GM12878 (cell line): ENCODE measurements at places on chromosomes 1 and 21. TPM values are rescaled to one million over a fixed set of nuclear protein-coding genes. Genes with fewer than 3 reads are reported as not detected.

DNA sequence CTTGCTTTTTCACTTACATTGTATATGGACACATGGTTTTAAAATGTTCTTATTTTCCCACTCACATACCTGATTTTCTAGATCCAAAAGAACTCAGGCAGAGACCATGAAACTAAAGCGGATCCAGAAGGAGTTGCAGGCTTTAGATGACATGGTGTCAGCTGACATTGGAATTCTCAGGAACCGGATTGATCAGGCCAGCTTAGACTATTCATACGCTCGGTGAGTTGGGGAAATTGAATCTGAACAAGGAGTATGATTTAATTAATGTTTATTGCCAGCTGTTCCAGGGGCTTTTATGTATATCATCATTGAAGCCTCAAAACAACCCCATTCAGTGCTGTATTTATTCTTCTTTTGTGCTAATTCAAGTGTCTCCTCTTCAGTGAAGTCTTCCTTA is 12.7 kb downstream of the GORAB start:
- no peaks in the 10 kb centered on the region for H3K4me1 ChIP-seq
- H3K4me3 ChIP-seq, result no peak overlapping the region
- no peak for DNase-seq
- H3K36me3 ChIP-seq, result peaks cover 17% of the 10 kb centered on the region
- H3K27me3 ChIP-seq, result no peaks in the 10 kb centered on the region

GRCh38 chr1:84840346-84840745 is 52.7 kb downstream of the LPAR3 start:
- no peaks in the 10 kb centered on the region for H3K4me1 ChIP-seq
- DNase-seq, result no peak
- no peaks in the 10 kb centered on the region for H3K27me3 ChIP-seq
- H3K27ac ChIP-seq, result no peak overlapping the region
- H3K4me3 ChIP-seq, result no peak overlapping the region

GRCh38 chr1:166766942-166767341 is 72.3 kb upstream of the POGK start:
- H3K27ac ChIP-seq, result no peak overlapping the region
- H3K4me3 ChIP-seq, result no peak overlapping the region
- no peaks in the 10 kb centered on the region for H3K36me3 ChIP-seq
- H3K4me1 ChIP-seq, result no peaks in the 10 kb centered on the region
- H3K27me3 ChIP-seq, result no peaks in the 10 kb centered on the region

DNA sequence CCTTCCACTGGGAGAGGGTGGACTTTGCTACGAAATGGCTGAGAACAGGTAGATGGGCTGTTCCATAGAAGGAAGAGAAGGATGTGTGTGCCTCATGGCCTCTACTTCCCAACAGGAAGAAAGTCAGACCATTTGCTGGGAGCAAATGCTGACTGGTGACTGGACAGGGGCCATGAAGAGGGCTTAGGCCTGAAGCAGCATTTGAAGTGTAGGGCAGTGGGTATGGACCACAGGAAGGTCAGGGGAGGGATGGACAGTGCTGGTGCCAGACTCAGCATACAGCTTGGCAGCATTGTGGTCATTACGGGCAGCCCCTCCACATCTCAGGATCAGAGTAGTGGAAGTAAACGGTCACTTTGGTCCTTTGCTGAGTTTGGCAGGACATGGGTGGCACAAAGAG is 275.7 kb downstream of the MATN1 start:
- H3K36me3 ChIP-seq, result no peaks in the 10 kb centered on the region
- H3K27ac ChIP-seq, result no peak overlapping the region
- no peaks in the 10 kb centered on the region for H3K4me1 ChIP-seq
- H3K4me3 ChIP-seq, result no peak overlapping the region
- H3K27me3 ChIP-seq, result peaks cover 2% of the 10 kb centered on the region; the same call in 1 of the 2 replicates
- DNase-seq, result no peak

GRCh38 chr1:219088778-219089557 is 84.7 kb upstream of the LYPLAL1 start:
- peaks cover 21% of the 10 kb centered on the region for H3K4me1 ChIP-seq
- no peak overlapping the region for H3K4me3 ChIP-seq
- H3K27me3 ChIP-seq, result no peaks in the 10 kb centered on the region
- H3K27ac ChIP-seq, result no peak overlapping the region

GRCh38 chr1:21121764-21122471 is 54.8 kb downstream of the EIF4G3 start:
- no peaks in the 10 kb centered on the region for H3K27me3 ChIP-seq
- no peak for DNase-seq
- no peaks in the 10 kb centered on the region for H3K36me3 ChIP-seq

GRCh38 chr1:3776231-3776961 is 3.8 kb downstream of the SMIM1 start:
- peaks cover 15% of the 10 kb centered on the region for H3K4me1 ChIP-seq
- DNase-seq, result no peak
- no peaks in the 10 kb centered on the region for H3K27me3 ChIP-seq
- H3K36me3 ChIP-seq, result peaks cover 12% of the 10 kb centered on the region
- H3K4me3 ChIP-seq, result no peak overlapping the region
- H3K27ac ChIP-seq, result no peak overlapping the region

GRCh38 chr1:40178200-40178599 is 17.0 kb downstream of the RLF start:
- no peaks in the 10 kb centered on the region; the same call in 1 of the 2 replicates for H3K4me1 ChIP-seq
- H3K27ac ChIP-seq, result no peak overlapping the region
- no peak for DNase-seq
- no peaks in the 10 kb centered on the region for H3K27me3 ChIP-seq
- no peak overlapping the region for H3K4me3 ChIP-seq

DNA sequence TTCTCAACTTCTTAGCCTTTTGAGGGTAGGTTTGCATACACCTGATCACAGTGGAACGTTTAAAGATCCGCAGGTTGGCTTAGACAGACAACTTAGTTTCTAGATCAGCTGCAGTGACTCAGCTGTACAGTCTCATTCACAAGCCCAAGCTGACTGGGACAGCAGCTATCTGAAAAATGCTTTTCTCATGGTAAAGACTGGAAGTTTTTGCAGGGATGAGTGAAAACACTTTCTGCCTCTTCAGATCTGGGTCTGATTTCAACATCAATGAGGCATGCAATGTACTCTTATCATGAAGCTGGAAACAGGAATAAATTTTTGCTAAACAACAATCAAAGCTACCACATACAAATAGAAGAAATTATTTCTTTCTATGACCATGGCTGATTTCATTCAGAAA is 61.1 kb upstream of the PTBP2 start:
- H3K4me1 ChIP-seq, result no peaks in the 10 kb centered on the region
- H3K27ac ChIP-seq, result no peak overlapping the region
- no peak for DNase-seq

DNA sequence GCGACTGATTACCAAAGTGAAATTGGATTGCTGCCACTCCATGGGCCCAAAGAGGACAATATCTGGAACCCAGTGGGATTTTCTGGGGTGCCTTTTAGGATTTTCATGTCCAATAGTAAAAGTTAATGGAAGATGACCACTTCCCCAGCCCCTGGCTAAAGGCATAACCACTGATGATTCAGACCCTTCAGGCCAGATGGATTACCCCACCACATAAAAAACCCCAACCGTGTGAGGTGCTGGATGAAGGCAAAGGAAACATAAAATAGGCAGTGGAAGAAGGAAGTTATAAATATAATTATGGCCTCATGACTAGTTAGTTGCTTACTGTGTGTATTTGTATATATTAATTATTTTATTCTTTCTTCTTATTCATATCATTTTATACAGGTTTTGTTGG is 40.2 kb upstream of the IL10 start:
- no peak for DNase-seq
- no peaks in the 10 kb centered on the region for H3K36me3 ChIP-seq
- H3K4me1 ChIP-seq, result peaks cover 27% of the 10 kb centered on the region
- H3K27ac ChIP-seq, result no peak overlapping the region
- no peaks in the 10 kb centered on the region for H3K27me3 ChIP-seq
- no peak overlapping the region for H3K4me3 ChIP-seq

CTSK gene
- polyA plus RNA-seq, result 0.38 and 0.54 TPM in 2 replicates

BTBD19 gene
- polyA plus RNA-seq, result 0.18 and 0.31 TPM in 2 replicates

DNA sequence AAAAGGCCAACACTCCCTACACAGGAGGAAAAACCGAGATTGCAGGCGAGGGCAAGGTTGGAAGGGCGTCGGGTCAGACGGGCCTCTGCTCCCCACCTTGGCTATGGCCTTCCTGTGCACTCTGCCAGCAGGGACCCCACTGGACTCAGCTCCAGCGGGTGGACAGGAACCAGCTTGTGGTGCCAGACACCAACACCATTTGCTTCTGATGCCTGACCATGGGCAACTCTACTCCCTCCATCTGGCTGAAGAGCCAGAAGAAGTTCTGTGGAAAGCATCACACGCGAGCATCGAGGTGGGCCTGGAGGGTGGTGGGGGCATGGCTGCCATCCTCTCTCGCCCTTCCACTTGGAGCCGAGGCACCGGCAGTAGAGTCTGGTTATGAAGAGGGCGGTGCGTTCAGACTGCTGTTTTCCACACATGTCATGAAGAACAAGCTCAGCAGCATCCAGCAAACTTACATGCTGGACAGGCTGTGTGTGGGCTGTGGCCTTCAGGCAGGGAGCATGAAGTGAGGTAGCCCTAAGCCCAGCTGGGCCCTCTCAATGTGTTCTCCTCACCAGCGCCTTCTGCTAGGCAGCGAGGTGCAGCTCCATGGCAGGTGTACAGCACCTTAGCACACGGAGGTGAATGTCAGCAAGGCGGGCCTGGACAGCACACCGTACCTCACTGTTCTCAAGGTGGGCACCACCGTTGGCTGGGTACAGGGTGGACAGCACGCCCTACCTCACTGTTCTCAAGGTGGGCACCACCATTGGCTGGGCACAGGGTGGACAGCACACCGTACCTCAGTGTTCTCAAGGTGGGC is 15.6 kb upstream of the ZNF669 start:
- H3K36me3 ChIP-seq, result no peaks in the 10 kb centered on the region
- H3K27ac ChIP-seq, result no peak overlapping the region
- no peak for DNase-seq
- no peaks in the 10 kb centered on the region for H3K27me3 ChIP-seq

DNA sequence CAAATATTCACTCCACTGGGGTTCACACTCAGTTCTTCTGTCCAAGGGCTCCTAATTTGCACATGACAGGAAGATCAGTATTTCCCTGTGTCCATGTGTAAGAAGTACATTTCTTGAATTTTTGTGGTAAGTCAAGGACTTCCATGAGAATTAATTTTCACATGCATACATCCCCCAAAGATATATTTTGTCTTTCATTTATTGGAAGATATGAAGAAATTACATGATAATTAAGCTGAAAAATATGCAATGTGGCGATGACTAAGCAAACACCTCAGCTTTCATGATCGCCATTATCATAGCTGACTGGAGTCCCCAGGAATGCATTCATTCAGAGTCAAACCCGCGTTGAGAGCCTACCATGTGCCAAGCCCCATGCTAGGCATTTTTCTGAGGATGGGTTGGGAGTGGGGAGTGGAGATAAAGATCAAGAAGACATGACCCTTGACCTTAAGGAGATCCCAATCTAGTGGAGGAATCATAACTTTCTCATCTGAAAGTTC is 104.6 kb upstream of the F3 start:
- DNase-seq, result no peak
- no peak overlapping the region for H3K4me3 ChIP-seq
- no peaks in the 10 kb centered on the region for H3K4me1 ChIP-seq
- H3K36me3 ChIP-seq, result no peaks in the 10 kb centered on the region

- DNase-seq, result no peak
- no peak overlapping the region for H3K4me3 ChIP-seq
- H3K27me3 ChIP-seq, result no peaks in the 10 kb centered on the region; the same call in 1 of the 2 replicates
- no peak overlapping the region for H3K27ac ChIP-seq
- H3K36me3 ChIP-seq, result no peaks in the 10 kb centered on the region
Observed at GRCh38 chr1:12541274-12542137, 76.5 kb downstream of the DHRS3 start.

SPRR1B gene
- not detected in 2 replicates for polyA plus RNA-seq

DNA sequence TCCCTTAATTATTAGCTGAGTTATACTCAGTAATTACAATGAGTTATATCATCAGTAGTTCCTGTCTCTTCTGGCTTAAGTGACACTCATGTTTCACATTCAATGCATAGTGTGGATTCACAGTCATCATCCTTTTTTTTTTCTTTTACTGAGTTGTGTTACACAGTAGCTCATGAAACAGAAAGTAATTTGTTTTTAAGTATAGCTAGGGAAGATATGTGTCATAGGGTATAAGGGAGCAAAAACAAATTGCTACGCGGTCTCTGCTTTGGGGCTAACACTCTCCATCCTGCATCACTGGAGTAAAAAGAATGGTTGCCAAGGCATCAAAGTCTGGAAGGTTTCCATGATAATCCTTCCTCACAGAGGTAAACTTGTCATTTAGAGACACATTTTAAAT is 971.7 kb upstream of the NCAM2 start:
- no peak for DNase-seq
- H3K27ac ChIP-seq, result no peak overlapping the region
- H3K4me1 ChIP-seq, result no peaks in the 10 kb centered on the region
- H3K27me3 ChIP-seq, result no peaks in the 10 kb centered on the region

AQP10 gene
- polyA plus RNA-seq, result not detected in 2 replicates

DNA sequence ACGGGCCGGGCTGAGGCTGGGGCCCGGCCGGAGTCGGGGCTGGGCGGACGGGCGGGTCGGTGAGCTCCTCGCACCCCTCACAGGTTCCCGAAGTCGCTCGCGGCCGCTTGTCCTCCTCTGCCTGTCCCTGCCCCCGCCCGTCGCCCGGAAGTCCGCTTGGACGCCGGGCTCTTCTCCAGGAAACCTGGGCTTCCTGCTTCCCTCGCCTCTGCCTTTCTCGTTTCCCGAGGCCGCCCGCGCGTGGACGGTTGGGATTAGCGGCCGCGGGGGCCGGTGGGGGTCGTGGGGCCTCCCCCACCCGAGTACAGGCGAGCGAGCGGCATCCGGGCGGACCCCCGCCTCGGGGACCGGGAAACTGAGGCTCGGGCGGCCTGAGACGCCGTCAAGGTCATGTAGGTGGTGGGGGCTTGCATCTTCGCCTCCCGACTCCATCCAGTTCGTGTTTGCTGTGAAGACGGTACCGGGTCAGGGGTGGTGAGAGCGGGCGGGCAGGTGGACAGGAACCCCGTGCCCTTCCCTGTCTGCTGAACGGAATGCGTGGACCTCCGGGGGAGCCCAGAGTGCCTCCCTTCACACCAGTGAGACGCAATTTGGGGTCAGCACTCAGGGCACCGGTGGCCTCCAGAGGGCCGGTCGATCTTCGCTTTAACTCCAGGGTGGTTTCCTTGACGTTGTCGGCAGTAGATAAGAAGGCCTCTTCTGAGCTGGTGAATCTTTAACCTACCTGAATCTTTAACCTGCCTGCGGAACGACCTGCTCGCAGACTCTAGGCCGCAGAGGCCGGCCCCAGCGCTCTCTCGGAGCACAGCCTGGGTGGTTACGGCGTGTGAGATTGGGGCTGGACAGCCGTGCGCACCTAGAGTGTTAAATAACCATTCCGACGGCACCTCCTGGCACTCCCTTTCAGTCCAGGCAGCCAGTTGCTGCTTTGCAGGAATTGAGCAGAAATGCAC is 686 bp downstream of the ARF1 start:
- peaks cover under 1% of the 10 kb centered on the region; the same call in 1 of the 2 replicates for H3K36me3 ChIP-seq
- H3K4me3 ChIP-seq, result peak overlapping the region; percentile 94
- H3K27ac ChIP-seq, result peak overlapping the region; percentile 96
- peaks cover 40% of the 10 kb centered on the region for H3K4me1 ChIP-seq

- H3K27me3 ChIP-seq, result no peaks in the 10 kb centered on the region
- H3K36me3 ChIP-seq, result no peaks in the 10 kb centered on the region
- no peak overlapping the region for H3K4me3 ChIP-seq
- peaks cover 5% of the 10 kb centered on the region; the same call in 1 of the 2 replicates for H3K4me1 ChIP-seq
- no peak for DNase-seq
Observed at GRCh38 chr1:36912365-36912865, 121.9 kb downstream of the GRIK3 start.
